ENCODE measurements at places on chromosomes 13 and 19.

GRCh38 chr13:98144801-98145350, 2.0 kb downstream of the FARP1 start:
- no peak for DNase-seq

DNA sequence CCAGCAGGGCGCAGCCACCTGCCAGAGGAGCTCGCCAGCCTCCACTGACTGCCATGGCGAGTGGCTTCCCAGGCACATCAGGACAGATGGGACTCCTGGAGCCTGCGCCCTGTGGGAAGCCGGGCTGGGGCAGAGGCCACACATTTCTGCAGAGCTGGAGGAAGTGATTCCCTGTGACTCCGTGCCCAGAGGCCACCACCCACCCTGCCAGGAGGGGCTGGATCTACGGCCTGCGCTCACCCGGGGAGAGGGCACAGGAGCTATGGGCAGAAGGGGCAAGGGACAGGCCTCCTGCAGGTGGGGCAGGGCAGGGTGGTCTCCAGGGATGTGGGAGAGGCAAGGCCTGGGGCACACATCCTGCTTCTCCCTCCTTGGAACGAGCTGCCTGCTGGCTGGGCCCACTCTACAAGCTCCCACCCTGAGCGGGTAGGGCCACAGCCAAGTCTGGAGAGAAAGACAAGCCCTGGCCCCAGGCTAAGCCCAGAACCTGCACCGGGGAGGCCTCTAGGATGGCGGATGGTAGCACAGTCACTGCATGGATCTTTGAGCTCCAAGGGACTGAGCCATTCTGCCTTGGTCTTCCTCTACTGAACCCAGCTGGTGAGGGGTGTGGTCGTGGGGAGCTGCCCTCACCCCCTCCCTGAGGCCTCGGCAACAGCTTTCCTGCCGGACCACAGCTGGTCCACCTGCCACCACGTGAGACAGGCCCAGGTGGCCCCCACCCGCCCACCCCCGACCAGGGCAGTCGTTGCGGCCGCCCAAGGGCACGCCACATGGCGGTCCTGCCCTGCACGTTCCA, 40.6 kb downstream of the CEBPG start:
- no peak for DNase-seq

DNA sequence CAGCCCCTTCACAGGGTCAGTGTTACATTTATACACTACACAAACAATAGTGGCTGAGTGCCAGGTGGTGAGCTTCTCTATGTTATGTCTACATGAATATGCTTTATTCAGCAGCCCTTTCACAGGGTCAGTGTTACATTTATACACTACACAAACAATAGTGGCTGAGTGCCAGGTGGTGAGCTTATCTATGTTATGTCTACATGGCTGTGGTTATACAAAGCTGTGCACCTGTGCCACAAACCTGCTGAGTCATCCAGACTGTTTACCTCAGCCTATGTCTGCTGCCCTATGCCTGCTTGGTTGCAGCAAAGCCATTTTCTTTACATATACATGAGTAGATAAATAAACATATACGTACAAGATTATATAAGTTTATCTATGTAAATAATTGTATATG, 76.5 kb downstream of the ZNF726 start:
- DNase-seq = no peak

- DNase-seq = no peak
These were observed 558.8 kb upstream of the KLHL1 start for GRCh38 chr13:70666883-70667556.

GRCh38 chr19:42249769-42250168, 5.2 kb downstream of the ERF start:
- DNase-seq = no peak

DNA sequence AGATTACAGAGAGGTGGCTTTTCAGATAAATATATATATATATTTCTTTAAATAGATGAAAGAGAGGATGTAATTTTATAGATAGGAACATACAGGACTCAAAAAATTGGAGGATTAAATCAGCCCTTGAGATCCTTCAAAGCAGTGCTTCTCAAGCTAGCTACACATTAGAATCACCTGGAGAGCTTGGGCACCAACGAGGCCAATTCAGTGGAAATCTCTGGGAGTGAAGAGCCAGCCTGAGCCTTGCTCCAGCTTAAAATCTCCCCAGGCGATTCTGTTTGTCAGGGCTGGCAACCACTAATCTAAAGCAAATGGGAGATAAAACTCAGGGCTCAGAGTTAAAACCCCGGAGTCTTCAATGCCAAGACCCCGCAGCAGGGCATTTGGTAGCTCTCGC, 15.0 kb upstream of the CLN5 start:
- no peak for DNase-seq

- no peak for DNase-seq
These were observed 4.4 kb upstream of the ZNF681 start for GRCh38 chr19:23762884-23763711.

- DNase-seq = no peak
These were observed 393.6 kb downstream of the LMO7 start for GRCh38 chr13:76029706-76030105.

- DNase-seq = no peak
These were observed 8.3 kb downstream of the IRS2 start for GRCh38 chr13:109778102-109778542.

GRCh38 chr13:30751183-30751933, 16.0 kb downstream of the ALOX5AP start:
- no peak for DNase-seq

- no peak for DNase-seq
These were observed 1.2 kb downstream of the IZUMO4 start for GRCh38 chr19:2097886-2098327.

- DNase-seq = no peak
These were observed 53.8 kb downstream of the RNF6 start for GRCh38 chr13:26168237-26168814.

DNA sequence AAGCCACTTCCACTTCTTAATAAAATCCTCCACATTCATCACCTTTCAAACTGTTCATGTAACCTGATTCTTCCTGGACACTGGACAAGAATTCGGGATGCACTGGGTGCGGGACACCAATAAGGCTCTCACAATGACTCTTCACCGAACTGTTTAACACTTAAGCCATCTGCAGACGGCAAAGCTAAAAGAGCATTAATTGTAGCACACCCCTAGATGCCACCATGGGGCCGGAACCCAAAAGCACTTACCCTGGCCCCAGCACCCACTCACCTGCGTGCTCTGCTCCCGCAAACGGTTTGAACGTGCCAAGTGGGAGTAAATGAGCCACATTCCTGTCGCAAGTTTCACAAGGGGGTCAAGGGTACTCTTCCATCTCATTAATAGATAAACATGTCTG, 254.3 kb upstream of the PRR20A start:
- DNase-seq = no peak

- DNase-seq = no peak
These were observed 1286.9 kb upstream of the PCDH20 start for GRCh38 chr13:62702502-62702901.

GRCh38 chr13:28568286-28568685, 73.4 kb upstream of the FLT1 start:
- DNase-seq = no peak

- no peak for DNase-seq
These were observed 65.9 kb downstream of the ENOX1 start for GRCh38 chr13:43720780-43721397.
